ENCODE measurements at places on chromosomes 4 and X.
A peak's percentile ranks its signal among the peaks of the same experiment; 100 is the strongest.

- DNase-seq = no peak
- no peaks in the 10 kb centered on the region for H3K36me3 ChIP-seq
- no peak overlapping the region for H3K27ac ChIP-seq
- H3K4me3 ChIP-seq = no peak overlapping the region
These were observed 24.6 kb upstream of the GPR50 start for GRCh38 chrX:151151665-151152267.

DNA sequence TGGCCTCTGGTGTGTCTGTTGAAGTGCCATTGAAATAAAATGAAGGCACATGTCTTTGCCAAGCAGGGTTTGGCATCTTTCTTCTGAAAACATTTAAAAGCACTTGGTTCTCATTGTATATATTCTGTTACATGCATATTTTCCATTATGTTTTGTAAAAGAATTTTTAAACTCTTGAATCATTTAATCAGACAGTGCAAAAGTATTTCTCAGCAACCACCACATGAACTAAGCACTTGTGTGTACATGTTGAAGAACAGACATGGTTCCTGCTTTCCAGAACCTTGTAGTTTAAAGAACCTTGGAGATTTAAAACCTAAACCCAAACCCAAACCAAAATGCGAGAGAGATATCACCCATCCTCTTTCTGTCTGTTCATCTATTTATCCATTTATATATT lies 220.3 kb upstream of the GIMD1 start:
- DNase-seq = no peak
- H3K4me3 ChIP-seq = no peak overlapping the region

GRCh38 chrX:8049827-8050226 lies 121.2 kb downstream of the VCX2 start:
- no peaks in the 10 kb centered on the region for H3K27me3 ChIP-seq
- H3K4me1 ChIP-seq = no peaks in the 10 kb centered on the region
- no peak overlapping the region for H3K4me3 ChIP-seq
- DNase-seq = no peak
- no peaks in the 10 kb centered on the region for H3K36me3 ChIP-seq

- no peak for DNase-seq
- H3K4me3 ChIP-seq = no peak overlapping the region
- H3K36me3 ChIP-seq = no peaks in the 10 kb centered on the region
- H3K27ac ChIP-seq = peak overlapping the region; percentile 44
- no peaks in the 10 kb centered on the region for H3K27me3 ChIP-seq
- no peaks in the 10 kb centered on the region for H3K4me1 ChIP-seq
These were observed 39.5 kb downstream of the GPC4 start for GRCh38 chrX:133375615-133376340.

GRCh38 chrX:130197464-130197863 lies 25.7 kb downstream of the RAB33A start:
- H3K27ac ChIP-seq = no peak overlapping the region
- H3K4me3 ChIP-seq = no peak overlapping the region
- H3K36me3 ChIP-seq = no peaks in the 10 kb centered on the region

- DNase-seq = no peak
- H3K4me1 ChIP-seq = no peaks in the 10 kb centered on the region
- H3K36me3 ChIP-seq = no peaks in the 10 kb centered on the region
- H3K27me3 ChIP-seq = no peaks in the 10 kb centered on the region
These were observed 59.9 kb downstream of the GSPT2 start for GRCh38 chrX:51802917-51803688.

GRCh38 chr4:180909279-180909678 lies 1333.9 kb upstream of the TENM3 start:
- H3K27ac ChIP-seq = no peak overlapping the region
- no peak overlapping the region for H3K4me3 ChIP-seq
- no peak for DNase-seq
- H3K36me3 ChIP-seq = no peaks in the 10 kb centered on the region

DNA sequence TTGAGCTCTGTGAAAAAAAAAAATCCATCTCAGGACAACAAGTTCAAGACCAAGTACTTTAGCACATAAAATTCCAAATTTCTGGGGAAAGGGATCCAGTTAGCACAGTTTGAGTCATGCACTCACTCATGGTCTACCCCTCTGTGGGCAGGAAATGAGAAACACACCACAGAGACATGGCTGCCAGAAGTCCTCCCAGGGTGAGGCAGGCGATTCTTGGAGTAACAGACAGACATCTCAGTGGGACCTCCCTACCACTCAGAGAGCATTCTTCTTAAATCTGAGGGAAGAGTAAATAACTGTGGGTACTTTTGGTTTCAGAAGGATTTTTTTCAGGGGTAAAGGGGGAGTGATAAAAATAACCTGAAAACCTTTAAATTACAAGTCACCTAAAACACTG lies 14.1 kb downstream of the CXCL1 start:
- peaks cover 24% of the 10 kb centered on the region for H3K27me3 ChIP-seq
- no peaks in the 10 kb centered on the region for H3K36me3 ChIP-seq

DNA sequence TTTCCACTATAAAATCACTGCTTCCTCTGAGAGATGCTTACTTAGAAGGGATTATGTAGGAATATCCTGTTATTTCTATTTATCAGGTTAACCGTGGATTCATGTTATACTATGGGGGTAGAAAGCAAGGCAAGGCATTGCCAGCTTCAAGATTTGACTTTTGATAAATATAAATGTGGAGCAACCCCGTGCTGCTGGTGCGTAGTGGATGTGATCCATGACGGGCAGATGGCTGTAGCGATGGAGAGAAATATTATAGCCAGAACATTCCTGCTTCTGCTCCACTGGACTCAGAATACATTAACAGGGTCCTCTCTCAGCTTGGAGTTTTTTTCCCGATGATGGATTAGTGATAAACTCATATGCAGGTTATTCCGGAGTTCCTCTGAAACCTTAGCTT lies 157.6 kb downstream of the TENM3 start:
- H3K36me3 ChIP-seq = no peaks in the 10 kb centered on the region
- H3K27me3 ChIP-seq = no peaks in the 10 kb centered on the region
- H3K4me3 ChIP-seq = no peak overlapping the region

GRCh38 chr4:83320548-83320947 lies 14.1 kb downstream of the HPSE start:
- DNase-seq = no peak
- no peaks in the 10 kb centered on the region for H3K36me3 ChIP-seq
- no peak overlapping the region for H3K4me3 ChIP-seq
- no peaks in the 10 kb centered on the region for H3K4me1 ChIP-seq

- H3K27me3 ChIP-seq = no peaks in the 10 kb centered on the region
- no peak overlapping the region for H3K4me3 ChIP-seq
- DNase-seq = no peak
- H3K27ac ChIP-seq = no peak overlapping the region
- no peaks in the 10 kb centered on the region for H3K4me1 ChIP-seq
These were observed 95.1 kb downstream of the USP9X start for GRCh38 chrX:41180194-41180908.

DNA sequence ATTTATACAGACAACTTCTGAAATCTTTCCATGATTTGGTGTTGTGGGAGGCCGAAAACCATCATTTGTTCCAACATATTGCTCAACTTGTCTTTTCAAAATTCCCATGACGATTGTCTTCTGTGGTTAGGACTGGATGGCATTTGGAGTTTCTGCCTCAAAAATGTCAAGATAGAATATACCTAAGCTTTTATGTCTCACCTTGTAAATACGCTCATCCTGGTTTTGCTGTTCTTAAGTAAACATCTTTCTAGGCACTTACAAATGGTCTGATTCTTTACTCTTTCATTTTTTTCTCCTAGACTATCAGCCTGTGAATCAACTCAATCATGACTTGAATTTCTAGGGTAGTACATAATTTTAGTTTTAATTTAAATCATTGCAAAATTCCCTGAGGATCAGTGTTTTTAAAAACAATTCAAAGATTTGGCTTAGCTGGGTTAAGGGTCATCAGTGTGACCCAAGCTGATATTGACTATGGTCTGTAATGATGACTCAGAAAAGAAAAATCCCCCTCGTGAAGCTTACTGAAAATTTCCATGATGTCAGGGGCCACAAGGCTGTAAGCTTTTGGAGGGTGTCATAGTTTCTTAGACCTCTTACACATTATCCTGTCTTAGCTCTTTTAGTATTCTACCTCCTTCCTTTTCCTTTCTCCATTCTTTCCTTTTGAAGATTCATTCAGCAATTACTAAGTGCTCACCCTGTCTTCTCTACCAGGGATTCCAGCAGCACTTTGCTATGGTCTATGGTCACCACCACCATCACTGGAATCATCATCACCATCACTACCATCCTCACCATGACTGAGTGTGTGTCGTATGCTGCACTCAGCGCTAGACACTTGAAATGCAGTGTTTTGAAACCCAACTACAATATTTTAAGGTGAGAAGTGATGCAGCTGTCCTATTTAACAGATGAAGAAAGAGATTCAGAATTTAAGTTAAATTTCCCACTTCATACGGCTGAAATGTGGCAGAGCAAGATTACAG lies 124.4 kb downstream of the CPE start:
- H3K27me3 ChIP-seq = no peaks in the 10 kb centered on the region
- no peaks in the 10 kb centered on the region for H3K36me3 ChIP-seq
- DNase-seq = no peak
- H3K27ac ChIP-seq = peak overlapping the region; percentile 69
- peaks cover 26% of the 10 kb centered on the region for H3K4me1 ChIP-seq
- no peak overlapping the region for H3K4me3 ChIP-seq

DNA sequence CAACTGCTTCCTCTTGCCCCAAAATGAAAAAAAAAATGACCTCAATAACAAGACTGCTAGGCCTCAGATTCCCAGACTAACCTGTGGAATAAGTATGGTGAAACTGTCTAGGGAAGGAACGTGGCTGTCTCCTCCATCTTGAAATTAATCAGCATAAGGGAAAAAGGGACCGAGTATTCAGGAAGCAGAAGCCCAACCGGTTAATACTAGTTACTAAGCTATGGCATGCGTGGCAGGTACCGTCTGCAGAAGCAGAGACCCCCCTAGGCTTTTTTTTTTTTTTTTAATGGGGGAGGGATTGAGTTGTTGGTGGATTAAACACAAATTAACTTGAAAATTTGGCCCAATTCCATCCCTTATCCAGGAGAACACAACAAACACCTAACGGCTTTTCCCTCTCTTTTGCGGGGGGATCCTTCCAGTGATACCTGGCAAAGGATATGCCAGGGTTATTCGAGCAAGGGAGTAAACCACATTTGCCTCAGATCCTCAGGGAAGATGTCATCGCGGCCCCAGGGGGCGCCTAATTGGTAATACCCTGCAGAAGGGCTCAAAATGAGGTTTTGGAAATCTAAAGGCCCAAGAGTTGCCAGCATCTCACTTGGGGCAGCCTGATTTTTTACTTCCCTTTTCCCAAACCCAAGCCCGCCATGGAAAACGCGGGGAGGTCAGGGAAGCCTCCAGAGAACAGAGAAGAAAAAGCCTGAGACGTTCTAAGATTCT lies 893 bp downstream of the RLIM start:
- DNase-seq = no peak
- no peaks in the 10 kb centered on the region for H3K4me1 ChIP-seq
- peak overlapping the region; percentile 56 for H3K4me3 ChIP-seq
- H3K36me3 ChIP-seq = peaks cover 8% of the 10 kb centered on the region
- no peaks in the 10 kb centered on the region for H3K27me3 ChIP-seq

- H3K27ac ChIP-seq = no peak overlapping the region
- H3K36me3 ChIP-seq = no peaks in the 10 kb centered on the region
- no peaks in the 10 kb centered on the region for H3K27me3 ChIP-seq
- no peak for DNase-seq
- no peaks in the 10 kb centered on the region for H3K4me1 ChIP-seq
These were observed 33.1 kb downstream of the MAGEB10 start for GRCh38 chrX:27840881-27841280.

GRCh38 chr4:6087669-6088341 lies 69.6 kb upstream of the C4orf50 start:
- H3K4me1 ChIP-seq = no peaks in the 10 kb centered on the region
- no peak for DNase-seq
- no peaks in the 10 kb centered on the region for H3K27me3 ChIP-seq
- no peak overlapping the region for H3K4me3 ChIP-seq
- no peaks in the 10 kb centered on the region for H3K36me3 ChIP-seq

Measured in esophagus squamous epithelium (tissue), 5 donors.